Transverse colon (tissue), 4 donors: ENCODE measurements at places on chromosomes 2 and 18.
A peak's percentile ranks its signal among the peaks of the same experiment; 100 is the strongest.

- DNase-seq = no peak
Measured at GRCh38 chr2:143732871-143733270, 603.7 kb downstream of the ARHGAP15 start.

DNA sequence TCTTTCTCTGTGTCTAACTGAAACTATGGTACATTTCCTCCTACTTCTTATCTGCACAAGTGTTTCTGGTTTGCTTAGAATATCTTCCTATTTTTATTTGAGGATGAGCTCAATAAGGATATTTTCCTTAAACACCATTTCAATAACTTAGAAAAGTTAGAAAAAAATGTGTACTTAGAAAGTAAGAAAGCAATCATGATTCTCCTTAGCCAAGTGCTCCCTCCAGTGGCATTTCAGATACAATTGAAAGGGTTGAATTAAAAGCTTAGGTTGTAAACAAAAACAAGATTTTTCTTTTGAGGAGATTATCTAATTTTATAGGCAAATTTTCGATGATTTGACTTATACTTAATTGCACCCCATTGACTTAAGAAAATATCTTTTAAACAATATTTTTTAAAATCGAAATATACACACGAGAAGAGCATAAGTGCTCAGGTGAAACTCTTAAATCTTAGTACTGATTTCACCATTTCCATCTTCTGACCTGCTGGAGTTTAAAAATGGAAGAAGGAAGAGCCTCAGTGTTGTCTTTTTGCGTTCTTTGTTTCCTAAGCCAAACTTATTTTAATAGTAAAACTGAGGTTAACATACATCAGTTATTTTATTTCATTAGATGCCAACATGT, 26.9 kb downstream of the C18orf63 start:
- peak; percentile 21 for DNase-seq

DNA sequence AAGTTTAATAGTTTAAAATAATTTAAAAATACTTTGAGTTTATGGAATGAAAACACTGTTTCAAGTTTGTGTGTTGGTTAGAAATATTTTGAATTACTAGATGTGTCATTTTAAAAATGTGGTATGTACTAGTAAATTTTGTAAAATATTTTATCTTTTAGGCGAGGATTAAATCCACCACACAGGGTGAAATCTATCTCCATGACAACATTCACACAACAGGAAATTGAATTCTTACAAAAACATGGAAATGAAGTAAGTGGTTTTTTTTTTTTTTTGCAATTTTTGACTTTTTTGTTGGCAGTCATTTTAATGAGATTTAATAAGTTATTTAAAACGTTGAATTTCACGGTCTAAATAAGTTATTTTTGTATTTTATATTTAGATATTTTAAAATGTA, 19.4 kb downstream of the AGFG1 start:
- no peak for DNase-seq

DNA sequence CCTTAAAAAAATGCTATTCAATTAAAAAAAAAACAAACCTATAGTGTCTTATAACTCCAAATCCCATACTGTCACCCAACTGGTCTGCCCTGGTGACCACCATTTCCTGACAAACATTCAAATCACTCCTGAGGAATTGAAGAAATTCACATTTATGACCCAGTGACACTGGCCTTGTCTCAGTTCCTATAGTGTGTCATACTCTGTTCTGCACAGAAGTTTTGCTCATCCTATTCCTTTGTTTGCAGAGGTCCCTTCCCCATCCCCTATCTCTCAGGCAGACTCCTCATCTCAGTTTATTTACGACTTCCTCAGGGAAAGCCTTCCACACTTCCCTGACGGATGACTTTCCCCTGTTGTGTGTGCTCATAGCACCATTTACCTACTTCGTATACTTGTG, 14.7 kb downstream of the ZC3H6 start:
- DNase-seq = no peak

DNA sequence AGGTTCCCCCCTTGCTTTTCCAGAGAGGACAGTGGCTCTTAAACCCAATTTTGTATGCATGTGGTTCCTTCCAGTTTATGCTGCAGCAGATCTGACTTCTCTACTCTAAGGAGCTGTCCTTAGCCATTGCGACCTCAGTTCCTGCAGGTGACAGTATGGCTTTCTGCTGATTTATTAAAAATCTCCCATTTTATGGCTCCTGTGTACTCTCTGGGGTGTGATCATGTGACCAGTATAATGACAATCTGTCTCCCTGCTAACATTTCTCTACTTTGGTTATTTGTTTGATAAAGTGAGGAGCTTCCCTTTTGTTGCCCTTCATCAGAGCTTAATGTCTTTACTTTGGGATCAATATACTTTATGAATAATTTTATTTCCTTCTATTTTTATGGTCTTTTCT, 148.7 kb upstream of the VRK2 start:
- no peak for DNase-seq

DNA sequence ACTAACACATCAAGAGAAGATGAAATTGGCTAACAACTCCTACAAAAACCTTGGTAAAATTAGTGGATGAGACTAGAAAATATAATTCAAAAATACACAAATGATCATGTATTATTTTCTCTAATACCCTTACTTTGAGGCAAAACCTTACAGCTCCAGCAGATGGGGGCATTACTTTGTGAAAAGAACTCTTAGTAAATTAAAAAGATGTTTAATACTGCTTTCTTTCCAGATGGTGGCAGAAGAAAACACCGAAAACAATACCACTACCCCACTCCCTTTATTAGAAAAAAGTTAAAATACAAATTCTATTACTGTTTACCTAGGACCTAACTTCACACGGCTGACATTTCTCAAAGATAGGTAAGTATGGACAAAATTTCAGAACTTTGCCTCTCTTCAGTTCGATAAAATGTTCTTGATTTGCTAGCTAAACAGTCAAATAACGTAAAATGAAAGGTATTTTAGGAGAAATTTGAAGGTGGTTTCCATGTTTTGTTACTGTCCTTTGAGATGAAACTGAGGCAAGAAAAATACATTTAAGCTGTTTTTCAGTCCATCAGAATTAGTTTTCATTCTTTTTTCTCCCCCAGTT, 30.6 kb downstream of the ORC4 start:
- no peak for DNase-seq

DNA sequence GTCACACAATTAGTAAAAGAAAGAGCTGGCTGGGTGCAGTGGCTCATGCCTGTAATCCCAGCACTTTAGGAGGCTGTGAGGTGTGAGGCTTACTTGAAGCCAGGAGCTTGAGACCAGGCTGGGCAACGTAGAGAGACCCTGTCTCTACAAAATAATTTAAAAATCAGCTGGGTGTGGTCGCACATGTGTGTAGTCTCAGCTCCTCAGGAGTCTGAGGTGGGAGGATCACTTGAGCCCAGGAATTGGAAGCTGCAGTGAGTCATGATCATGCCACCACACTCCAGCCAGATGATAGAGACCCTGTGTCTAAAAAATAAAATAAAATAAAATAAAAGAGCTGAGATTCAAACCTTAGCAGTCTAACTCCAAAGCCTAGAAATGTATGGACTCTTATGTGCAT, 39.0 kb upstream of the NEDD4L start:
- DNase-seq = no peak

- DNase-seq = peak; percentile 14
Measured at GRCh38 chr18:37564711-37565100, 892 bp downstream of the CELF4 start.

GRCh38 chr18:22141211-22141610, 28.2 kb upstream of the GATA6 start:
- no peak for DNase-seq

GRCh38 chr2:71647356-71647755, 194.0 kb downstream of the DYSF start:
- DNase-seq = no peak

DNA sequence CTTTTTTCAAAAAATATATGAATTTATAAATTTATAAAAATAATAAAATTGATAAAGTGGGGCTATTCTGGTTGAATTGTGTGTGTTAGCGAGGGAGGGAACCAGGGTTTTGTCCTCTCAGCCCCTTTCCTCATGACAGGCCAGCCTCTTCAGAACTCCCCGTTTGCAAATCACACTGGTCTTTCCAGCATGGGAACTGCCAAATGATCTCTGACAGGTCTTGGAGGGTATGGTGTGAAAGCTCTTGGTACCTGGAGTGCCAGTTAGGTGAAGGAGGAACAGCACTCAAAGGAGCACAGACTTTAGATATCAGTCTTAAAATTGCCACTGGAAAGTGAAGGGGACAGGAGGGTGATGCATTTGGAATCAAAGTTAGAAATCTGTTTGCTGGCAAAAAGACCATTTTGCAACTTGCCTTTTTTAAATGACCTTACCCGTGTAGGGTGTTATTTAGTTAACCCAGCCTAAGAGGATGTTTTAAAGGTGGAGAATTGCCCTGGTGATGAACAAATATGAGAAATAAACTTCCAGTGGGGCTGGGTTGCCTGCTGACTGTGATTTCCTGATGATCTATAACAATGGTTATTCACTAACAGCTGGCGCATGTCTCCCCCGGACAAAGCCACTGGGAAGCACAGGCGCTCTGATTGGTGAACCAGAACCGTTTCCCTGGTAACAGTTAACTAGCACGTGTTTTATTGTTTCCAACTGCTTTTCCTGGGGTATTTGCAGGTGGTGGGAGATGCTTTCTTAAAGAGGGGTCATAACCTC, 85.3 kb upstream of the EFEMP1 start:
- DNase-seq = peak; percentile 18

DNA sequence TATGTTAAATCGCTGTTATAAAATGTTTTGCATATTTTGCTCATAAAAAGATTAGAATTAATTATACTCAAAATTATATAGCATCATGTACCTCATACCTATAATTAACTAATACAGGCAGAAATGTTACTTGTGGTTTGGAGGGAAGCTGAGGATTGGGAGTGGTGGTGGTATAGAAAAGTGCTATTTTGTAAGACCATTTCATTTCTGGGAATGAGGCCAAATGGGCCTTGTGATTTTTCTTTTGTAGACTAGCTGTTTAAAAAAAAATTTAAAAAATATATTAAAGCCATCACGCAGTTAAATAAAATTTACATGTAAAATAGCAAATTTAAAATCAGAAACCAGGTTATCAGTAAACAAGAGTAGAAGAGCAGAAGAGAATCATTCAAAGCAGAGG, 560.8 kb upstream of the FAM98A start:
- no peak for DNase-seq

DNA sequence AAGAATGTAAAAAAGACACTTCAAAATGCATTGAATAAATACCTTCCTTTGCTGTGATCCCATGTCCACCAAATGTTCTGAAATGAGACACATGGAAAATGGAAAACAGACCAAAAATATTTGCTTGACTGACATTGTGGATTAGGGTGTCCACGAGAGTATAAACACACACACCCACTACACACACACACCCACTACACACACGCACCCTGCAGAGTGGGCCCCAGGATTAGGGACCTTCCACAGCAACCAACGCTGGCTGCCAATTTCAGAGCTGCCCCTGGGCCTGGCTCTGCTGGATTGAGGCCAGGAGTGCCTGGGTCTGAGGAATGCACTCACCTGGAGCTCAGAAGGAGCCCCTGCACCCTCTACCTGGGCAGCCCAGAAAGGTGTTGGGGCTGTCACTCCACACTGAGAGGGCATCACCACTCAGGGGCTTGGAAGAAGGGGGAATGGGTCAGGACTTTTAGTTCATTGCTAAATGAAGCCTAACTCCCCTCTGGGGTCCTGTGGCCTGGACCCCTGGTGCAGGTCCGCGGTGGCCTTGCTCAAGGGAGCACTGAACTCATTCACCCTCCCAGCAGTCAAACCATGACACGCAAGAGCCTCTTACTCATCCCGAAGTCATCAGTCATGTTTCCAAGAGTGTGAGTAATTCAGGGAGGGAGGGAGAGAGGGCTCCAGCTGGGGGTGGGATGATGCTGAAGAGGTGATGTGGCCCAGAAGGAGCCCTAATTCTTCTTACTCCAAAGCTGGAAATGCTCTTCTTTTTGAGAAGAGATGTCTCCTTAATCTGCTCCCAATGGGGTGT, 50.2 kb upstream of the PLB1 start:
- DNase-seq = no peak

- DNase-seq = no peak
Measured at GRCh38 chr2:86087936-86088850, 17.5 kb downstream of the POLR1A start.

GRCh38 chr2:142853912-142854311, 23.6 kb upstream of the KYNU start:
- no peak for DNase-seq

GRCh38 chr18:31451625-31452024, 4.1 kb downstream of the DSG3 start:
- no peak for DNase-seq

DNA sequence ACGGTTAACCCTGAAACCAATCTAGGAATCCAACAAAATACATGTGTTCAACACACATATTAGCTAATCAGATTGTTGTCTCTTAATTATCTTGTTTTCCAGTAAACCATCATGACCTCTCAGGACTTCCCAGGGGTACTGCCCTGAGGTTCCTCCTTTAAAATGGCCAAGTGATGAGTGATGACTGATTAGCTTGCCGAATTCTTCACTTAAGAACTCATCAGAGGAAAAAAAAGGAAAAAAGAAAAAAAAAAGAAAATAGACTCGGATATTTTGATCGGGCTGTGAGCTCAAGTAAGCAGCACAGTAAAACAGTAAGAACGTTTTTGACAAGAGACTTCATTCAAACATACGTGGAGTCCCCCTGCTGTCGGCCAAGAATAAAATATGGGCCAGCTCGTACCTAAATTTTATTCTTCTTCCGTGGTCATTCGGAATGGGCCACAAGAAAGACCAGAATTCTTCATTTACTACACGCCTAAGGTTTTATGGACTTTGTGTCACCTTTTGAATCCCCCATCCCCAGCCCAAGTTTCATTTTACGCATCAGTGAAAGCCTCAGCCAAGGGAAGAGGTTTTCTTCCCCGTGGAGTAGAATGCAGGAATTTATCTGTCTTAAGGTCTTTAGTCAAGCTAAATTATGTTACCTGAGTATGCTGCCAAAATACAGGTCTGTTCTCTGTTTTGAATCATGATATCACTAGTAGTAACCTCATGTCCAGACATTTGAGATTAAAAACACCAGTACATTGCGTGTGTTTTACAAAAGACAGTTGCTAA, 40.5 kb downstream of the COLEC12 start:
- no peak for DNase-seq

- no peak for DNase-seq
Measured at GRCh38 chr2:179239195-179239594, 25.4 kb downstream of the SESTD1 start.

DNA sequence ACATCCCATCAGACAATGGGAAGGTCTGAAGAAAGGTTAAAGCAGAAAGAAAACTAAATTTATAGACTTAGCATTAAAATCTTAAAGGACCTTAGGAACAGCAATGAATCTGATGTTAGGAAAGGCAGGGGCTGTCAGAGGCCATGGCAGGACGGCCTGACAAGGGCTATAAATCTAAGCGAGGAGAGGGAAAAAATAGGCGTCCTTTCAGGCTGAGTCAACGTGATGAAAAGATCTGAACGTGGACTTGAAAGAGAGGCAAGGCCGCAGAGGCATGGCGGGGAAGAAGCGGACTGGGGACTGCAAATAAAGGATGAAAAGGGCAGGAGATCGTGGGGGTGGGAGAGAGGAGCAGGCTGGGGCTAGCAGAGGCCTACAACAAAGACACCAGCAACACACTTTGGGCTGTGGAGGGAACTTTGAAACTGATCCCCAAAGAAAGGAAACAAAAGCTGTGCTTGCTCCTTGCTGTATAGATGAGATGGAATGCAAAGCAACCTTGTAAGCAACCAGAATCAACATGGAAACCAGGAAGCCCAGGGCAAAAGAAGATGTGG, 145.6 kb downstream of the NRP2 start:
- DNase-seq = no peak
